ENCODE measurements at places on chromosomes 1 and 21.

DNA sequence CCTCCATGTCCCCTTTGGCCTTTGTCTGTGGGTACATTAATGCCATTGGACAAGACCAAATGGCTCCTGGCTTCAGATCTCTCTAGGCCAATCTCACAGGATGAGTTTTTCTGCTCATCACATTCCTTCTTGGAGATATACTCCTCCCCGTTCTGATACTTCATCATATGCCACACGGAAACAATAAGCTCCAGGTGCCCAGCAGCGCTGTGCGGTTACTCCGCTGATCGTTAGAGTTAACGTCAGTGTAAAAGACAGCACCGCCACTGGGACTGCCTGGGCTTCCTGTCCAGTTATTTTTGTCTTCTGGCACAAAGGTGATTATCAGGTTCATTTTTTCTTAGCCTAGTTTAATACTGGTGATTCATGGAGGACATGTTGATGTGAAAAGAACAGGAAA, 22.5 kb downstream of the CACHD1 start:
- no peak for DNase-seq

DNA sequence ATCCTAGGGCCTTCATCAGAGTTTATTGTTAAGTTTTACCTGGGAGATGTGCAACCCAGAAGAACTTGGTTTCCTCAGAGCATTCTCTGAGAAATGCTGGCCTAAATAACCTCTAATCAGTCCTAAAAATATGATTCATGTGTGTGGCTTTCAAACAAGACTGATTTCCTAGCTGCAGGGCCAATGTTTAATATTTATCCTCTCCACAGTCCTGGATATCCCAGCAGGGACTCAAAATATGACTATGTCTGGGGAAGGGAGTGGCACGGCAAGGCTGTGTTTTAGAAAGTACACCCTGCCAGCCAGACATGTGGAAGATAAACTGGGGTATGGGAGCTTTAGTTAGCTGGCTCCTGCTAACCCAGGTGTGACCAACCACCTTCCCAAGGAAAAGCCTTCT, 26.3 kb downstream of the PLPP3 start:
- no peak for DNase-seq

- no peak for DNase-seq
Observed at GRCh38 chr1:100791586-100791985, 72.0 kb downstream of the VCAM1 start.

GRCh38 chr1:234629026-234629425, 19.0 kb upstream of the IRF2BP2 start:
- no peak for DNase-seq

GRCh38 chr1:174788981-174789380, 210.8 kb upstream of the CACYBP start:
- DNase-seq, result no peak

- DNase-seq, result no peak
Observed at GRCh38 chr21:26833011-26833410, 12.2 kb downstream of the ADAMTS1 start.

DNA sequence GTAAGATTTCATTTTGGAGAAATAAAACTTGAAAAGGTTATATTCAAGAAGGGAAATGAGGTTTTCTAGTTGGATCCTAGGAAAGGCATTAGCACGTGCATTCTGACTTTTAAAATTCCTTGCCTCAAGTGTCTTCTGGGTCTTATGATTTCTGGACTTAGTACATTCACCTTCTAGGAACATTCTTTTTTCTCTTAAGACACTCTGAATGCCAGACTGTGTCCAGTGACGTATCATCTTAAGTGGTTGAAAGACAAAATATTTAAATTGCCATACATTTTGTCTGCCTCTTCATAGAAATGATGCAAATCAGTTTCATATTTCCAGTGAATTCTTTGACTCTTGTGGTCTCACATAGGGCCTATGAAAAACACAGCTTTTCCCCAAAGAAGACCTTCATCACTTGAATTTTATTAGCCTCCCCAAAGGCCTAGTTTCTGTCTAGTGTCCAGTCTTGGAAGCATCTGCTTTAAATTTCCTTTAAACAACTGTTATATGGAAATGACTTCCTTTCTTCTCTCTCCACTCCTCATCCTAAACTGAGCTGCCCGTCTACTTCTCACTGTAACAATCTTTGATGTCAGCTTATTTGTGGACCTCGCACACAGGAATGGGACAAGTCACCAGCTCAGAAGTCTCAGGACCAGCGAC, 187.2 kb downstream of the HLX start:
- no peak for DNase-seq

DNA sequence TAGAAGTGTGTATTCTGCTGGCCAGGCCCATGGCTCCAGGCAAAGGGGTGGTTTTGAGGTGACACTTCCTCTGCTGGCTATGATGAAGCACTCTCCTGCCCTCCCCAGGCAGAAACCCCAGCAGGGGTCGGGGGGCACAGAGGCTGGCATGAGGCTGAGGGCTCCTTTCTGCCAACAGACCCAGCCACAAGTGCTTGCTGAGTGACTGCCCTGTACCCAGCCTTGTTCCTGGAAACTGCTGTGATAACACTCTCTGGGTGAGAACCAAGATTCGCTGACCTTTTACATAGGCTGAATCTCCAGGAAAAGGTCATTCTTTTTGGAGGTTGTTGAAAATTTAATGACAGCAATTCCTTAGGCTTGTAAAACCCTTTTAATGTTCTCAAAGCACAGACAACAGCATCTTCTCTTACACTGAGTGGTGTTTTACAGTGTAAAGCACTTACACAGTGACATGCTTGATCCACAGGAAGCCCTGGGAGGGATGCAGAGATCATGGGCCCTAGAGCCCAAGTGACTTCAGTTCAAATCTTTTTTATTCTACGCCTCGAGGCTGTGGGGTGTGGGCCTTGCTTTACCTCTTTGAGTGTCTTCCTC, 155.5 kb upstream of the FGGY start:
- no peak for DNase-seq

DNA sequence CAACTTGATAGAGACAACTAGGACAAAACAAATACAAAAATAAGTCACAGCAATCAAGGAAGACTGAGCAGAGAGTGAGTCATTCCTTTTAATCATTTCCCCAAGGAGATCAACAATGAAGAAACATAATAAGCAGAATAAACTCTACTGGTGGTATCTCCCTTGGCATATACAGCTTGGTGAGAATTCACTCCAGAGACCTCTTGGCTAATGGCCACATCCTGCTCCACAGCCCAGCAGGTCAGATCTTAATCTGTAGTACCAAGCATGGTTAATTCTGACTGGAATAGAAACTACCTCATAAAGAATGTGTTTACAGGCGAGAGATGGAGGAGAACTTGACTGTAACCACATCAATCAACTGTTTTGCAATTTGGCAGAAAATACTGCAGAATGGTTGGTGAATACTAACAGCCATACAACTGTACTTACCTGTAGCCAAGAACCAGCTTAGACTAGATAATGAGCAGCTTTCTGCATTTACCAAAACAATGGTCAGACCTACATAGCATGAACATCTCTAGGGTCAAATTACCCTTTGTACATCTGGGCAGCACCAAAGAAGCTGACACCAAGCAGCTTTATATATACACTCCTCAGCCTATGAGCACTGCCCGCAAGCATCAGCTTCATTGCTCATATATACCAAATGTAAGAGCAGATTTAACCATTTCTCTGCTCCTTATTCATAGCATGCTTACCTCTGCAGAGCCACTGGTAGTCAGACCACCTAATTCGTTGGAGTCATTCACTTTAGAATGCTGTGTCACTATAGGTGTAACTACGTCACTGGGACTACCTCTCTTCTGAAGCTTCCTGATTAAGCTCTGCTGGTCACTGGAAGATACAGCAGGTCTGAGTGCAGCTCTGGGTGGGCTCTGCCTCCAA, 51.0 kb downstream of the KIAA0319L start:
- no peak for DNase-seq

- DNase-seq, result no peak
Observed at GRCh38 chr1:6770751-6771440, 14.4 kb upstream of the CAMTA1 start.

DNA sequence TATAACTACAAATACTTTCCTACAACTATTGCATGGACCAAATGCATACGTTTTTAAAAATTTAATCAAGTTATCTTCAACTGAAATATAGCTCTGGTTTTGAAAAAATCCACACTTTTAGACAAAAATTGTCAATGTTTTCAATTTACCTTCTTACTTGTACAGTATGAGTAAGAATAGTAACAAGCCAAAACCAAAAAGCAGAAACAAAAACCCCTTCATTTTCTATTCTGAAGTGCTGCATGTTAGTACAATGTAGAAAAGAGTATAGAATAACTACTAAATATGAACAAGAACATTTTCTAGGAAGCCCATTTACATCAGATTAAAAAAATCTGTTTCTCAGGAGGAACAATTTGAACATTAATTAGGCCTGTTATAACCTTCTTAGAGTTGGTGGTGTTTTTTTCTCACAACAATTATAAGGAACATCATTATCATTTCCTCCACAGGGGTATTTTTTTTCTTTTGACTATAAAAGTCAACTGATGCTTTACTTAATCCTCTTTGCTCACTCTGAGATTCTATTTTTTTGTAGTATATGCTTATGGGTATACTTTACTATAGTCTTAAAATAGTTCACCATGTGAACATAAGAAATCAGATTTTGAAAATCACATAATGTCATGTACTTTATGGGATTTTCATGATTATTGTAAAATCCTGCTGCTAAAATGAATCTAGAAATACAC, 475.4 kb downstream of the PTBP2 start:
- no peak for DNase-seq

- no peak for DNase-seq
Observed at GRCh38 chr1:227297073-227297793, 21.1 kb downstream of the CDC42BPA start.

DNA sequence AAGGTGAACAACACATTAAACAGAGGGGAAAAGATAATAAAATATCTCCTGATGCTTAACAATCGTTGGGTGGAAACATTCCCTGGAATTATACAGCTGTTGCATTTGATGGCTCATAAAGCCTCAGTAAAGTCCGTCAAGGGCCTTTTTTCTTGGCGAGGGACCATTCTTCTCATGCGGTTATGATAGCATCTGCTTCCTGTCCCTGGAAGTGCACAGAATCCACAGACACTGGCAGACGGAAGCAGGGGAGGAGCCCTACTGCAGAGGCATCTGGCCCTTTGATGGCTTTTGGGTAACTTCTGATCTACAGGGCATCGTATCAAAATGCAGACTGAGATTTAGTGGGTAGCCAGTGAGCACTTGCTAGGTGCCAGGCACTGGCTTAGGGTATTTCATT, 286.9 kb downstream of the KIF26B start:
- DNase-seq, result no peak

DNA sequence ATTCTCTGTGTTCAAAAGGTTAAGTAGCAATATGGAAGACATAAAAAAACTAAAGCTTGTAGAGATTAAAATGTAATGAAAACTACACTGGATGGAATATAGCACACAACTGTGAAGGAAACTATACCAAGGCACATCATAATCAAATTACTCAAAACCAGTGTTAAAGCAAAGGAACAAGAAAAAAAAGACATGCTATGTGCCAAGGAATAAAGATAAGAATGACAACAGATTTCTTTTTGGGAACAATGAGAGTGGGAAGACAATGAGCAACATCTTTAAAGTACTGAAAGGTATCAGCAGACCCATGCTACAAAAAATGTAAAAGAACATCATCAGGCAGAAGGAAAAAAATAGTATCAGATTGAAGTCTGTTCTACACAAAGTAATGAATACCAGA, 157.8 kb downstream of the VPS13D start:
- DNase-seq, result no peak

GRCh38 chr1:59237900-59238299, 59.0 kb upstream of the FGGY start:
- DNase-seq, result no peak

GRCh38 chr21:41877901-41878830, 978 bp downstream of the PRDM15 start:
- peak; percentile 38 for DNase-seq

GRCh38 chr1:50110656-50111055, 1.9 kb downstream of the ELAVL4 start:
- no peak for DNase-seq

DNA sequence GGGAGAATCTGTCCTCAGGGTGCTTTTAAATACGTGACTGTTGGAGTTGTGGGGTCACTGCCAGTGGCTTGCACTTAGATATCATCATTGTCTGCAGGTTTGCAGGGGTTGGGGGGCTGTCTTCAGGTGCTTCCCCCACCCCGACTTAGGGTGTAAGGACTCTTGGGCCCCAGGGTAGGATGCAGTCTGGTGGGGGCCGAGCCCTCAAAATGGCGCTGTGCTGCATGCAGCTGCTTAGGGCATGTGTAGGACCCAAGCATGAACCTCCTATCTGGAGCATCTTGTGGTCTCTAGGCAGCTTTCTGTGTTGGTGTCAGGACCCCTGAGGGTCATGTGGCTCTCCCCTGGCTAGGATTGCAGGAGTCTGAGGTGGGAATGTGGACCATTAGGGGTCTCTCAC, 55.6 kb upstream of the B3GALT2 start:
- no peak for DNase-seq

DNA sequence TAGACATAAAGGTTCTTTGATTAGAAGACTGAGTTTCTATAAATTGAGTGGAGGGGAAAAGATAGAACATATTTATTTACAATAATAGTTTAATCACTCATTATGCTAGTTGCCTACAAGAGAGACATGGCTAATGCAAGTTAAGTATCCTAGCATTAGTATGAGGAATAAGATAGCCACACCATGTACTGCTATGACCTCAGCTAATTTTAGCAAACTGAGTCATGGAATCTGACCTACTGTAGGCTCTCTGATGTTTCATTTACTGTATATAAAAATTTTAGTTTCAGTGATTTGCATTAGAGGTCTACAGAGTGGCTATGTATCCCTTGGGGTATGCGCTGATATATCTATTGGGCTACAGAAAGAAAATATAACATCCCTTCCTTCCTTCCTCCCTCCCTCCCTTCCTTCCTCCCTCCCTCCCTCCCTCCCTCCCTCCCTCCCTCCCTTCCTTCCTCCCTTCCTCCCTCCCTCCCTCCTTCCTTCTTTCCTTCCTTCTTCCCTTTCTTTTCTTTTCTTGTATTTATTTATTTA, 5.8 kb downstream of the AGL start:
- no peak for DNase-seq

DNA sequence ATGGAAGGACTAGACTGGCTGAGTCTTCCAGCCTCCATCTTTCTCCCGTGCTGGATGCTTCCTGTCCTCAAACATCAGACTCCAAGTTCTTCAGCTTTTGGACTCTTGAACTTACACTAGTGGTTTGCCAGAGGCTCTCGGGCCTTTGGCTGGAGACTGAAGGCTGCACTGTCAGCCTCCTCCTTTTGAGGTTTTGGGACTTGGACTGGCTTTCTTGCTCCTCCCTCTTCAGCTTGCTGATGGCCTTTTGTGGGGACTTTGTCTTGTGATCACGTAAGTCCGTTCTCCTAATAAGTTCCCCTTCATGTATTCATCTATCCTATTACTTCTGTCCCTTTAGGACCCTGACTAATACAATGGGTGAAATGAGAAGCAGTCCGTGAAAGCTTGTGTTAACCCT, 196.4 kb downstream of the KAZN start:
- no peak for DNase-seq

Data from dorsolateral prefrontal cortex (tissue), 122 donors.